ENCODE measurements at places on chromosomes 12 and 14.

- peak; percentile 47 for DNase-seq
Observed at GRCh38 chr12:121577443-121578180, 3.2 kb downstream of the KDM2B start.

DNA sequence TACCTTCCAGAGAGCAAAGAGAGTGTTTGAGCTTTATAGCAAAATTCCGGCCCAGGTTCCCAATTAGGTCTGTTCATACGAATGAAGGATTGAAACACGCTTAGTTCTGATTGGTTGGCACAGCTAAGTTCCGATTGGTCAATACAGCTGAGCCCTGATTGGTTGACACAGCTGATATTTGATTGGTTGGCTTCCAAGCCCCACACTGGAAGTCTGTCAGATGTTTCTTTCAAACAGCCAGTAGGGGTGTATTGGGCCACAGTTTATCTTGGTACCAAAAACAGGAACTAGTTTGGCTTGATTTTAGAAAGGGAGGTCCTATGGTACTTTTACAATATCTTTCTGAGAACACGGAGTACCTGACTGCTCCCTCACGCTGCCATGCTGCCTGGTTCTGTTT lies 93.4 kb downstream of the CAND1 start:
- no peak for DNase-seq

DNA sequence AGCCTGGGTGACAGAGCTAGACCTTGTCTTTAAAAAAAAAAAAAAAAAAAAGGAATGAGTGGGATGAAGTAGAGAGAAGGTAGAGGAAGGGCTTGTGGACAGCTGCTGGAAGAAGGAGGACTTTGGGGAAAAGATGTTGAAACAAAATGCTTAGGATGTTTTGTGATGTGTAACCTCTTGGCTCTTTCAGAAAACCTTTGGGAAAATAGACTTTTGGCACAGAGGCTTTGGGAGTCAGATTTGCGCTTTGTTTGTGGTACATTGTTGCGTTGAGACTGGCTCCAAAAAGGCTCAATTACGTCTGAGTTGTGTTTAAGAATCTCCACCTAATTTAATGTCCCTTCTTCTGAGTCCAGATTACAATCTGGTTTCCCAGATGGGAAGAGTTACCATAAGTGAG lies 32.9 kb upstream of the SPTLC2 start:
- DNase-seq = no peak

- no peak for DNase-seq
Observed at GRCh38 chr12:53185582-53186153, 4.9 kb upstream of the CSAD start.

- DNase-seq = no peak
Observed at GRCh38 chr12:110339184-110339952, 58.3 kb downstream of the ATP2A2 start.
